Urothelium cell line (cell line): ENCODE measurements at places on chromosomes 1 and 21.

- peak; percentile 76 for DNase-seq
Observed at GRCh38 chr1:25572708-25573590, 29.5 kb downstream of the LDLRAP1 start.

GRCh38 chr1:180956028-180956640 is 43.4 kb downstream of the KIAA1614 start:
- no peak for DNase-seq

DNA sequence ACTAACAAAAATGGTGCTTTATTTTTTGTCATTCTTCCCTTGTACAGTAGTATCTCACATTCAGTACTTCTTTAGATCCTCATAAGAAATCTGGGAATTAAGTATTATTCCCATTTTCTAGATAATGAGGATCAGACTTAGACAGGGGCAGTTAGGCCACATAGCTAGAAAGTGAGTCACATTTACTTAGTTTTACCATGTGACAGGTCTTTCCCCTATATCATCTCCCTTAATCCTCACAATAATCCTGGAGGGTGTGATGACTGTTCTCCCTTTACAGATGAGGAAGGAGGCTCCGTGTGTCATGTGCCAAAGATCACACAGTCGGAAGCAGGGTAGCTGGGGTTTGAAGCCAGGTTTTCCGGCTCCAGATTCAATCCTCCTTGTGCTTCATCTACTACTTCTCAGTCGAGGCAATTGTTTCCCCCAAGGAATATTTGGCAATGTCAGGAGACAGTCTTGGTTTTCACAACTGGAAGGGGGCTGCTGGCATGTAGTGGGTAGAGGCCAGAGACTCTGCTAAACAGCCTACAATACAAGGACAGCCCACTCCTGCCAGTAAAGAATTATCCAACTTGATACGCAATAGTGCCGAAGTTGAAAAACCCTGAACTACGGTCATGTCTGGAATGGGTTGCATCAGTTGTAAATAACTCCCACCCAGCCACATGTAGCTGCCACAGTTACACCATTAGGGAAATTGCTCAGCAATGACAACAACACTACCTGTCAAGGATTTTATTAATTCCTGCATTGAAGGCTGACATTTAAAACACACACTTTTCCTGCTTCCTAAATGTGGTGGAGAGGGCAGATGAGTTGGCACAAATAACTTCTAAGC is 54.5 kb downstream of the C8B start:
- peak; percentile 16 for DNase-seq

DNA sequence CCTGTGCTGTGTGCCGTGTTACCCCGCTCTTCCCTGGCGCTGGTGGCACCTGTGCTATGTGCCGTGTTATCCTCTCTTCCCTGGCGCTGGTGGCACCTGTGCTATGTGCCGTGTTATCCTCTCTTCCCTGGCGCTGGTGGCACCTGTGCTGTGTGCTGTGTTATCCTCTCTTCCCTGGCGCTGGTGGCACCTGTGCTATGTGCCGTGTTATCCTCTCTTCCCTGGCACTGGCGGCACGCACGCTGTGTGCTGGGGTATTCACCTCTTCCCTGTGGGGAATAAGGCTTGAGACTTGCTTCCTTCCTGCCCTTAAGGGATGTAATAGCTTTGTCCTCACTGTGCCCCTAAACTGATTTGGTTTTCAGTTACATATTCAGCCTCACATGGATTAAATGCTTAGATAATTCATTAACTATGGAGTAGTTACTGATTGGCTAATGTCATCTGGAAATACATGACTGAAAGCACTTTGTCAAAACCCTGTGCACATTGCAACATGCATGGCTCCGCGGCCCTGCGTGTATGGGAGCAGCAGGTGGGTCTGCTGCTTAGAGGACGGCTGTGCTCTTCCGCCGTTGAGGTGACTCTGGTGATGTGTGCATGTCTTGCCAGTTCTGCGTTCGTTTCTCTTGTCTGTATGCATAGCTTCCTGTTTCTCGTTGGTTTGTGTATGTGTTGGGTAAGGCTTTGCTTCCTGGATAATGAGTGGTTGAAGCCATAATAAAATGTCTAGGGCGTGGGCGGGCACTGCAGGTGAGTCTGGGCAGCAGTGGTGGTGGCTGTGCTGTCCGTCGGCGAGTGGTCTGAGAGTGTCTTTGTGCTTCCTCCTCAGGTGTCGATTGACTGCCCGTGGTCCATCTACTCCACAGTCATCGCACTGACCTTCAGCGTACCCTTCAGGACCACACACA is 17.9 kb upstream of the PWP2 start:
- no peak for DNase-seq

DNA sequence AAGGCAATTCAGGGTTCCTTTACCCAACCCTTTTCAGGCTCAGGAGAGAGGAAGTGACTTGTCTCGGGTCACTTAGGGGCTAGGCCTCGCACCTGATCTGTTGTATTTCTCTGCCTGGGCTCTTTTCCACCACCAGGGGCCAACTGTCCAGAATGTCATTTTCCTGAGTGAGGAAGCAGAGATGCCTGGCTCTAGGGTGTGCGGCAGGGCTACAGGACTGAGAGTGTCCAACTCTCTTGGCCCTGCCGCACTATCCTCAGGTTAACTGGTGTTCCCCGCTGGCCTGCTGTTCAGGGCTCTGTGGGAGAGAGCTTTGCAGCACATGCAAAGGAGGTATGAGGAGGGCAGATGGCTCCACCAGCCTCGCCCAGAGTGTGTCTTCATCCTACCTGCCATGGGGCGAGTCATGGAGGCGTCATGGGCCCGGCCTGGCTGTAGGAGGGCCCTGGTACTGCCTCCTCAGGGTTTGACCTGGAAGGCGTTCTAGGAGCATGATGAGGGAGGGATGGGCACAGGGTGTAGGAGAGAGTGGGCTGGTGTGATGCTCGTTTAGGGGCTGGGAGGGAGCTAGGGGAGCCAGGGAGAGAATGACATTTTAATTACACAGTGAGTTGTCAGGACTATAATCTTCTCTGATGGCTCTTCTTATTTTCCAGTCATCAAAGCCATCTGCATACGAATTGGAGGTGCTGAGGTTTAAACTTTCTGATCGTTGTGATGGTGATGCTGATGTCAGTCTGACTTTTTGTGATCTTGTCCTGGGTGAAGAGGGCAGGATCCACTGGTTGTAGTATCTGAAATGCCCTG is 128.3 kb downstream of the NOS1AP start:
- no peak for DNase-seq

DNA sequence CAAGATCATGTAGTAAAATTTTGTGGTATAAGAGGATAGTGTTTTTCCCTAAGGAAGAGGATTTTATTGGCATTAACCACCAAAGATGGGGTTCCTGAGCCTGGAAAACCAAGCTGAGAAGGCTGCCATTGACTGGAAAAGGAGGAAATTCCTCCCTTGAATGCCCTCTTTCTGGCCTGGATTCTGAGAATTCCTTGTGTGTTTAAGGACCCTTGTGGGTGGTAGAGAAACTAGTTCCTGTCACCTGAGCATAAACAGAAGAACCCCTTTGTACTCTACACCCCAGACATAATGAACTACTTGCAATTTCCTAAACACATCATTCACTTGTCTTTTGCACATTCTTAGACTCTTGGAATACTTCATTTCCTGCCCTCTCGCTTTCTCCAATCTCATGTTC is 33.1 kb upstream of the CEP350 start:
- DNase-seq: no peak

GRCh38 chr21:36589352-36589971 is 109.5 kb upstream of the SIM2 start:
- no peak for DNase-seq

DNA sequence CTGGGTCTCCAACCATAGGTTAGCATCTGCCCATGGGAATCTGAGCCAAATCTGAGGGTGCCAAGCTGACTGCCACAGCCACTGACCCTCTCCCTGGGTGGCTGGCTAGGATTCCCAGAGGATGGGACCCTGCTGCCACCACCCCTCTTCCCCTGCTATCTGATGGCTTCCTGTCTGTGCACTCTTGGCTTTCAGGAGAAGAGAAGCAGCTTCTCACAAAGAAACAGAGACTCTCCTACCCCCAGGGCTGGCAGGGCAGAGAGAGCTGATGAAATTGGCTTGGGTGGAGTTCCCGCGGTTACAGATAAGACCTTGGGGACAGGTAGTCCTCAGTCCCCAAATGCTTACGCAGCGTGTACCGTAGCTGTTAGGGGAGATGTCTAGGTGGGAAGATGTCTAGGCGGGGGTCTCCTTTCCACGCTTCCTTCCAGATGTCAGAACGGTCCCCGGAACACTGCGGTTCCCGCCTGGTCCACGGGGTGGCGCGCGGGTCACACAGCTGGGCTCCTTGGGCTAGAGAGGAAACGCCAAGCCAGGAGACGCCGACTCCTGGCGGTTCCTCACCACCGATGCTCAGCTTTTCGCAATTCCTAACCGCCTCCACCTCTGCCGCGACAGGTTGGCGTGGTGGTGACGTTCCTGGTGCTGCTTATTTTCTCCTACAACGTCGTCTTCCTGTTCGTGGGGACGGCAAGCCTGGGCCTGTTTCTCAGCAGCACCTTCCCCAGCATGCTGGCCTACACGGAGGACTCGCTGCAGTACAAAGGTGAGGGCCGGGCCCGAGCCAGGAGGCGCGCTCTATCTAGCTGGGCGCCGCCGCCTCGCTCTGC is 40.1 kb downstream of the ELK4 start:
- DNase-seq: peak; percentile 88

- DNase-seq: no peak
Observed at GRCh38 chr1:156750711-156751450, 594 bp downstream of the HDGF start.

GRCh38 chr1:90809093-90809492 is 92.0 kb upstream of the BARHL2 start:
- DNase-seq: no peak

DNA sequence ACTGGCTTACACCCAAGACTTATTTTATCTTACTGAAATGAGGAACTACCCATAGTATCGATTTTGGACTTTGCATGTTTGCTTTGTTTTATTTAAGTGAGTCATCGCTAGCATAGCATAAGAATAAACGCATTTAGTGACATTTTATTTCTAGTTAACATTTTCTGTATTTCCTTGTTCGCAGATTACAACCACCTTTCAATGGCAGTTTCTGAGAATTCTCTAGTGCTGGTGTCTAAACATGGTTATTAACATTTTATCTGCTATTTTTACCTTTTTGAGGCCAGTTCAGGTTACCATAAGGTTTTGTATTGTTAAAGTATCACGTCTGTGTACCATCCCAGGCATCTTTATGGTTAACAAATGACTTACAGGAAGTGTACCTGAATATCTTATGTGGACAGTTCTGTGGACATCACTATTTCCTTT is 24.5 kb downstream of the EEIG2 start:
- no peak for DNase-seq

DNA sequence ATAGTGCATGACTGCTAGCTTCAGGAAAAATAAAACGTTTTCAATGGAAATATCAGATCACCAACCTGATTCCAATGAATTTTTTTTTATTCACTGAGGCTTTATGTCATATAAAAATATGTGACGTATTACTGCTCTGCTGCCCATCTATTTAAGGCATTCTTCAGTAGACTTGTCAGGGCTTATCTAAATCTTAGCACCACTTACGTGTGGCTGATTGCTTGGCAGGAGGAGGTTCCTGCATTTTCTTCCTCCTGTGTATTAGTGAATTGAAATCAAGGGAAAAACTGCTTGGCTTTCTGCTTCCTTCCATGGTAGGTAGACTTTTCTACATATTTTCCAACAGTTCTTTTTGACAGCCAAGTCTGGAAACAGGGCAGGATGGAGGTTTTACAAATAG is 80.3 kb downstream of the ROR1 start:
- no peak for DNase-seq

DNA sequence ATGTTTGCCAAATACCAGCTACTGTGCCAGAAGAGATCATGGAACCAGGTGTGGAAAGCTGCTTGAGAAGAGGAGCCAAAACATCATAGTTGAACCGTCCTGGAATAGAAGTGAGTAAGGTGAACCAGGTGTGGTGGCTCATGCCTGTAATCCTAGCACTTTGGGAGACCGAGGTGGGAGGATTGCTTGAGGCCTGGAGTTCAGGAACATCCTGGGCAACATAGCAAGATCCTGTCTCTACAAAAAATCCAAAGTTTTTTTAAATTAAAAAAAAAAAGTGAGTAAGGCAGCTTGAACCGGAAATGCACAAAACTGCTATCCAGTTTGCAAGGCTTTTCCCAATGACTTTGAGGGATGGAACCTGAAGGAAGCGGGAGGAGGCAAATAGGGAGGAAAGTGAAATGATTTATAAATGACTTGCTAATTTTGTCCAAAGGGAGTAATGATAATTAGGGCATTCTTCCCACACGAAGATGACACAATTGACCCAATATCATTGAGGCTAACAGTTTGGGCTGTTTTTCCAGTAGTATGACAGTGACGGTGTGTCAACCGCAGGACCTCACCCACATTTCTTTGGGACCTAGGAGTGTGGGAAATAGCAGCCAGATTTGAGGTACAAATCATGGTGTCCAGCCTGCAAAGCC is 1.5 kb upstream of the CNN3 start:
- no peak for DNase-seq

DNA sequence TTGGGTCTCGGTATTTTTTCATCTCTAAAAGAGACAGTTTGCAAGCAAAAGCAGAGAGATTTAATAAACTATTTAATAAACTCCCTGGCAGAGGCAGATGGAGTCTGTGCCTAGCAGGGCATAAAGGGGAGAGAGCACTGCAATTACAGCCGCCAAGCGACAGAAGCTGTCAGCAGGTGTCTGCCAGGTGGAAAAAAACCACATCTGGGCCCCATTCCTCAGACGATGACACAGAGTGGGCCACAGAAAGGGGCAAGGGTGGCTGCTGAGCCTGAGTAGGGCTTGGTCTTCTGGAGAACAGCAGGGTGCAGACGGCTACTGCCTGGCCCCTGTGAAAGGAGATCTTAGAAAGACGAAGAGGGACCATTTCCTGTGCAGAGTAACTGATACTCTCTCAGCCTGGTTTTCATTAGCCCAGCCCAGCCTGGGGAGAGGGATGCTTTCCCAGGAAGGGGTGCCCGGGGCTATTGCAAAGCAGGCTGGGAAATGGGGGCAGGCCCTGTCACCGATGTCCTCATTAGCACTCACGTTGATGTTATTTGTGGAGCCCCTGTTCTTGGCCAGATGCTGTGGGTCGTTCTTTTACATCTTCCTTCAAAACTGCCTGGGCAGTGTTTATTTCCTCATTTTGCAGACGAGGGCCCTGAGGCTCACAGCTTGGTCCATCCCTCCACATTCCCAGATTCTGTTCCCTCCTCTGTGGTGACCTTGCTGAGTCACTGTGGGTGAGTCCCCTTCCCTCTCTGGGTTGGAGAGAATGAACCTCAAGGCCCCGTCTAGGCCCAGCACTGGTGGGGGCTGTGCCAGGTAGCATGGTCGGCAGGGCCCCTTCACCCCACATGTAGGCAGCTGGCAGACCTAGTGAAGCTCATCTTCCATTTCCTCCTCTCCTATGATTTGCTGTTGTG is 472.7 kb downstream of the PTPRU start:
- DNase-seq: peak; percentile 80

GRCh38 chr21:44657635-44658540 is at the start of gene KRTAP12-3:
Gene KRTAP12-3 (plus strand): TSS chr21:44657932. CDS start chr21:44657980, 48 bp downstream.
- no peak for DNase-seq

- no peak for DNase-seq
Observed at GRCh38 chr1:245389873-245390272, 235.1 kb downstream of the KIF26B start.

GRCh38 chr1:109765483-109765815 is 1.7 kb upstream of the EPS8L3 start:
- DNase-seq: no peak

GRCh38 chr1:31937300-31938183 is 626 bp downstream of the PTP4A2 start:
- DNase-seq: peak; percentile 70
